CD4-positive, alpha-beta T cell (primary cell): ENCODE measurements at places on chromosomes 2 and 18.
A peak's percentile ranks its signal among the peaks of the same experiment; 100 is the strongest.

GRCh38 chr2:215830304-215830703 is 183.0 kb downstream of the MREG start:
- no peaks in the 10 kb centered on the region for H3K36me3 ChIP-seq
- no peaks in the 10 kb centered on the region for H3K4me1 ChIP-seq
- H3K27ac ChIP-seq: no peak overlapping the region
- H3K4me3 ChIP-seq: no peak overlapping the region
- no peak for DNase-seq

GRCh38 chr2:189662669-189663226 is 1.5 kb downstream of the ASNSD1 start:
- H3K27ac ChIP-seq: no peak overlapping the region
- H3K4me1 ChIP-seq: peaks cover 35% of the 10 kb centered on the region
- H3K27me3 ChIP-seq: no peaks in the 10 kb centered on the region
- H3K36me3 ChIP-seq: peaks cover 24% of the 10 kb centered on the region
- DNase-seq: no peak

DNA sequence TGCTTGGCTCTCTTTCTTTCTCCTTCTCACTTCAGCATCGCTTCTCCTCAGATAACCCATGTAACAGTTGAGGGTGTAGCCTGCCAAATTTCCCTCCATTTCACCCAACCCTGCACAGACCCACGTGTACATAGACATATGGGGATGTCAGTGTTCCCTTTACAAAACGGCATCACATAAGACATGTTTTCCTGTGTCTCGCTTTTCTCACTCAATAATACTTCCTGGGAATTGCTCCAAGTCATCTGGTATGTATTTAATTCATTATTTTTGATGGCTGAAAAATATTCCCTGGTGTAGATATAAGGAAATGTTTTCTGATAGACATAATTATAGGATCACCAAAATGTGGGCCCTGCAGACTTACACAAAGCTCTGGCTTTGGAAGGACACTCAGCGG is 176.8 kb downstream of the LOXHD1 start:
- H3K36me3 ChIP-seq: no peaks in the 10 kb centered on the region
- DNase-seq: no peak
- H3K4me1 ChIP-seq: no peaks in the 10 kb centered on the region
- H3K27ac ChIP-seq: no peak overlapping the region

GRCh38 chr2:232578626-232579025 is 28.1 kb downstream of the EIF4E2 start:
- H3K27me3 ChIP-seq: no peaks in the 10 kb centered on the region
- H3K36me3 ChIP-seq: peaks cover 56% of the 10 kb centered on the region
- H3K4me3 ChIP-seq: no peak overlapping the region
- DNase-seq: no peak
- H3K4me1 ChIP-seq: no peaks in the 10 kb centered on the region
- H3K27ac ChIP-seq: no peak overlapping the region

DNA sequence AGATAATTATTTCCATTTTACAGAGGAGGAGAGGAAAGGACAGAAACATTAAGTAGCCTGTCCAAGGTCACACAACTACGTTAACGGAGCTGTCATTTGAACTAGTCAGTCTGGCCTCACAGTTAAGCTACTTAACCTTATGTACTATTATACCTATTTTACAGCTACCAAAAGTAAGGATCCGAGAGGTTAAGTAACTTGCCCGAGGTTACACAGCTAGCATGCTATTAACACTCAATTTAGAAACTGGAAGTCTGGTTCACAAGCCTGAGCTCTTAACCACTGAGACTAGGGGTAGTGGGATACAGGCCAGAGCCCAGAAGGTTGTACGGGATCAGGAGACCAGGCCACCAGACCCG is 476 bp downstream of the GLB1L start:
- no peaks in the 10 kb centered on the region for H3K27me3 ChIP-seq
- peaks cover 57% of the 10 kb centered on the region for H3K4me1 ChIP-seq
- peak overlapping the region; percentile 98 for H3K27ac ChIP-seq
- peaks cover 22% of the 10 kb centered on the region for H3K36me3 ChIP-seq

DNA sequence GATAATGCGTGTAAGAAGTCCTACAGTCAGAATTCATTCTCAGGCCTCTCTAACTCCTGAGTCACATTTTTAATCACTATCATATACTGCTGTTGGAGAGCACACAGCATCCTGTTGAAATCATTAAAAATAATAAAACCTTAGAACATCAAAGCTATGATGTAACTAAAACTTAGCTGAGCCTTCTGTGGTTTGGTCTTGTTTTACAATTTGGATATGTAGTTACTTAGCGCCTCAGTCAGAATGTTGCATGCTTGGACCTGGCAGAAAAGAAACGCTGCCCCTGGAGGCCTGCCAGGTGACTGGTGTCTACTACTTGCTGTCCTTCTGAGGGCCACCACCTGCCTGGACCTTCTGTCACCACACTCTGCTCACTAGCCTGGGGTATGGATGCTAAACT is 261.1 kb upstream of the RASGRP3 start:
- H3K27me3 ChIP-seq: no peaks in the 10 kb centered on the region
- no peaks in the 10 kb centered on the region for H3K36me3 ChIP-seq
- DNase-seq: no peak
- no peaks in the 10 kb centered on the region for H3K4me1 ChIP-seq

GRCh38 chr2:101273056-101273455 is 20.4 kb downstream of the CNOT11 start:
- no peak overlapping the region for H3K27ac ChIP-seq
- H3K36me3 ChIP-seq: peaks cover 86% of the 10 kb centered on the region
- no peaks in the 10 kb centered on the region for H3K27me3 ChIP-seq
